ENCODE measurements at places on chromosomes 3 and 15.

DNA sequence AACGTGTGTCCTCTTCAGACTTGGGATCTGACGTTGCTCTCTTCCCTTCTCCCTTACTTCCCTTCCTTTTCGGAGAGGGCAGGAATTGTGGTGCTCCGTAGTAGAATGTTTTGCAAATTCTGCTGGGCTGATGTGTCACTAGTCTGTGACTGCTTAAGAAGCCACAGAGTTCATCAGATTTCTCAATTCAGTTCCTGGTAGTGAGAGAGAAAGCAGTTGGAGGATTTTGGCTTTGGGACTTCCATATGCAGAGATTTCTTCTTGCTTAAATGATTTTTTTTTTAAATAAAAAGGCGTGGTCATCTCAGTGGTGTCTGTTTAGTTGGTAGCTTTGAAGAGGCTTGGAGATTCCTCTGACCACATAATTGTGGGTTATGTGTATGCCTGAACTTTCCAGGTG lies 10.1 kb downstream of the CEMIP start:
- DNase-seq = no peak

DNA sequence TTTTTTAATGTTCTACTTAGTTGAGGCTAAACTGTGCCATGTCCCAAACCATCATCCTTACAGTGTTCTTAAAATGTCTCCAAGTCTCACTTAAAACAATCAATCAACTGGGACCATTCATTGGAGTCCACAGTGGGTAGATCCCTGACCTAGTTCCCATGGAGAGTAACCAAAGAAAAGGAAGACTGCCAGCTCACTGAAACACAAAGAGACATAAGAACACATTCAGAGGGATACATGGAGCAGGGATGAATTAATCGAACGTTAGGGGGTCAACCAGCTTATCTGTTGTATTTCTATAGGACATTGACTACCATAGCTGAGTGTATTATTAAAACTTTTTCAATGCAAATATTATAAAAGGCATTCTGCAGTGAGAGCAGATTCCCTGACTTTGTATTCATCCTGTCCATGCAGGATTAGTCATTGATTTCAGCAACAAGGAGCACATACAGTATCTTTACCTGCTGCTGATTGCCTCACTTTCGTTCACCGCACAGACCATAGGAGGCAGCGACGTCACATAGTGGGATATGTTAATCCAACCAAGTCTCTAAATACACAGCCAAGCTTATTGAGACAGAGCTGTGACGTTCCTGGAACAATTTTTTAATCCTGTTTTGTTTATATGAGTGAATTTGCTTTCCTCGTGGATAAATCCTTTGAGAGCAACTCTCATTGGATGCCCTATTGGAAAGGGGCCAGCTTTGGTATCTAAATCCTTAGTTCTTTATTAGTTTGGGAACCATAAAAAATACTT lies 364.9 kb upstream of the RBMS3 start:
- peak; percentile 31 for DNase-seq

- DNase-seq = no peak
Observed at GRCh38 chr15:60757273-60757672, 278.3 kb upstream of the ICE2 start.

- DNase-seq = no peak
Observed at GRCh38 chr15:74896316-74896715, 6.5 kb downstream of the MPI start.

DNA sequence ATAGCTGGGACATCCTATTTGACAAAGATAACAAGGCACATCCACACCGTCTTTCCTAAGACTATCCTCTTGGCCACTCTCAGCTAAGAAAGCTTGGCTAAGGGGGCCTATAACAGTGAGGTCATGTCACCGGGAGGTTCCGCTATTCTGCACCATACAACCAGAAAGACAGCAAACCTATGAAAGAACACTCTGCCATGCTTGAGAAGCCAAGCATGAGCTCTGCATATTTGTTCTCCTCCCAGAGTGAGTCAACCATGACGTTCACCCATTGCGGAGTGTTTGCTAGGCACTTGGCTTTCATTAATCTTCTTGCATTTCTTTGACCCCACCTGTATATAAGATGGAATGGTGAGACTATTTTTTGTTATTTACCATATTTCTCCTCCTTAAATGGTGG lies 141.2 kb downstream of the GMNC start:
- no peak for DNase-seq

DNA sequence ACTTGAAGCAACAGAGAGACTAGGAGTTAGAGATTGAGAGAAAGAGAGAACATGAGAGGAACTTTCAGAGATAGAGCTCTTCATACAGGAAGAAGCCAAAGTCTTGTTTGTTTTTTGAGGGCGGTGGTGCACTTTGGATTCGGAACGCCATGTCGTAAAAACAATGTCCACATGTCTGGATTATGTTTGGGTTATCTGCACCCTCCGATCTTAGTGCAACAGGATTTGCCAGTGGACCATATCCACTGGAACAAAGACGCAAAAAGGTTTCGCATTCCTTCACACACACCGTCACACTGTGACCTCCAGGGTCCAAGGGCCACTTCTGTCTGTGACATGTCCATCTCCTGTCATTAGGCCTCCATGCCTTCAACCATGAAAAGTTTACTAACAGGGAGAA lies 141.8 kb upstream of the ATP11B start:
- no peak for DNase-seq

DNA sequence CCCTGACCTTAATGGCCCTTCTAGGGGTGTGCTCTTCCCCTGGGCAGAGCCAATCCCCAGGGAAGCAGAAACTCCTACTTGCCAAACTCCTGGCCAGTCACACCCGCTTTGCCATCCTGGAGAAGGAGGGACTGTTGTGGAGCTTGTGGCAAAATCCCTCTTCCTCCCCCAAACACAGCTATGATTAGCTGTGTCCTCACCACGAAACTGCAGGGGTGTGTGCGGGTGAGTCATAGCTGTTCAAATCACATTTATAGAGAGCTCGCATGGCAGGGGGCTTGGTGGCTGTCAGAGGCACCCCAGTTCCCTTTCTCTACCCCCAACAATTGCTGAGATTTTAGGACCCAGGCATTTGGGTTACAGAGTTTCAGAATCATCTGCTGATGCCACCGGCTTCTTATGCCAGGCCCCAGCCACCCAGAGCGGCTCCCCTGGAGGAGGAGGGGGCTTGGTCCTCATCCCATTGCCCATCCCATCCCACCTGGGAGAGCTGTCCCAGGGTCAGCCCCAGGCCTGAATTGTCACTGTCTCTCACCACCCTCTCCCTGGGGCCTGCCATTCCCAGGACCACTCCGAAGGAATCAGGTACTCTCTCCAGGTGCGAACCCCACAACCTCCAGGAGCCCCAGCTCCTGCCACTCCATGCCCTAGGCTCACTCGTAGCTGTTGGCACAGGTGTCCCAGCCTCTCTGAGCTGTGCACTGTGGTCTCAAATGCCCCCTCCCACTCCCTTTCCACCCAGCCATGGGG lies 28.8 kb upstream of the MAGEF1 start:
- no peak for DNase-seq

DNA sequence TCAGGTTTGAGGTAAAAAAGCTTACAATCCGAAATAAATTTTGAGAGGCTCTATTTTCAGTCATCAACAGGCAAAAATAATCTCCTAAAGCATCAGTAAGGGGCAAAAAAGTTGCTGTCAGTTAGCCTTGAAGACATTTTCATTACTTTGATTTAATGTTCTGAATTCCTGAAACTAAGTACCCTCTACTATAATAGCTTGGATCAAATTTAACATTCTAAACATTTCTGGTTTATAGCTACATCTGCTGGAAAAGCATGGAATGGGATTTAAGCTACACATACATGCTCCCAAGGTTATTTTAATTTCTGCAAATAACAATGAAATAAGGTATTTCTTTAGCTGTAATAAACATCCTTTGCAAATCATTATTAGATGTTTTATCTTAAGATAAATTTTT lies 245.4 kb downstream of the ULK4 start:
- DNase-seq = no peak

DNA sequence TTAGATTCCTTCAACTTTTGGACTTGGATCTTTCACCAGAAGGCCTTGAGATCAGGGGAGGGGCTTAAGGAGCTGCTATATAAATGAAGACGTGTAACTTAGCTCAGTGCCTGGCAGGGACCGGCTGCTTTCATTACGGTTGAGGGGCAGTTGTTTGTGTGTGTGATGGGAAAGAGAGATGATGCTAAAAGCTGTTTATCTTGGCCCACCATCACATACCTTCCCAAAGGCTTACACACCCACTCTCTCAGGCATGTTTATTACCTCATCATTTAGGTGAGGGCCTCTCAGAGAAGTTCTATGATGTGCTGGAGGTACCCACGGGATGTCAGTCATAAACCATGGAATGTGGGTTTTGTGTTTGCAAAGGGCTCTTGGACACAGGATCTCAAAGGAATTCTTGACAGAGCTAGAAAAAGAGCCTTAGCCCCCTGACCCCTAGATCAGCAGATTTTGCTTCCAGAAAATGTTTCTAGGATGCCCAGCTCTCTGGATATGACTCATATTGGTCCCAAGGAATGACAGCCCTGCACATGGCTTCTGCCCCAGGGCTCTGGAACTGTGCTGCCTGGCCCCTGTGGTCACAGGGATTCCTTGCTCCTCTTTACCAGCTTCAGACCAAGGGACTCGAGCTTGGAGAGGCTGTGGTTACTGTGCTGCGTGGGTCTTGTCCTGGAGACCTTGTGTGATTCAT lies 15.9 kb upstream of the SMAD3 start:
- DNase-seq = no peak

DNA sequence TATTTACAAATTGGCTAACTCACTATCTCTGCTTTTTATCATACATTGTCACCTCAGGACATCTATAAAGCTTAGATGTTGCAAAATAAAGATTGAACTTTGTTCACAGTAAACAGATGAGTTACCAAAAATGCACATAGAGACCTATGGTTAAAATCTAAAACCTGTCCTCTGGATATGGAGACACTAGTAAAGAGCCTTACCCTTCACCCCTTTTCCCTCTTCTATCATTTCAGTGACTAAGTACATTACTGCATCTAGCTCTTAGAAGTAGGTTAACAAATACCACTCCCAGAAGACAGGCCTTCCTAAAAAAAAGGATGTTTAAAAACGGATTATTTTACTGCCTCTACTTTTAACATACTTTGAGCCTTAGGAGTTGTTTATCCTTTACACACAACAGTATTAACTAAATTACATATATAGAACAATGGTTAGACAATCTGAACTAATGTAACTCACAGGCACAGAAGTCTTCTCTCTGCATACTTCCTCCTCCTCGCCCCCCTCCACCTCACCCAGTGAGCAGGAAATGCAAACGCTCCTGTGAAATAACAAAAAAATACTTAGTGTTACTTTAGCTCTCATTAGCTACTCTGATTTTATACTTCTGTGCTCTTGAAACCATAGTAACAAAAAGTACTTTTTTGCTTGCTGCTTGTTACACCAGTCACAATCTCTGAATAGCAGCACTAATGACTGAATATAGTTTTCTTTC lies 23.3 kb downstream of the IREB2 start:
- no peak for DNase-seq

DNA sequence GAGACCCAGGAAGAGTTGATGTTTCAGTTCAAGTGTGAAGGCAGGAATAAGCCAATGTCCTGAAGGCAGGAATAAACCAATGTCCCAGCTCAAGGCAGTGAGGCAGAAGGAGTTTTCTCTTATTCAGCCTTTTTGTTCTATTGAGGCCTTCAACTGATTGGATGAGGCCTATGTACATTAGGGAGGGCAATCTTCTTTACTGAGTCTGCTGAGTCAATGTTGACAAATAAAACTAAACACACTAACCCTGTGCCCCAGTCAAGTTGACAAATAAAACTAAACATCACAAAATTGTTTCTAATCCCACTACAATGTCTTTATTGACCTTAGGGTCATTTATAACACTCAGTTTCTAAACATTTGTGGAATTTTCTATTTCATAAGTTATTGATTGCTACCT lies 100.0 kb downstream of the CACNA2D3 start:
- DNase-seq = no peak

- no peak for DNase-seq
Observed at GRCh38 chr3:177597311-177598096, 400.2 kb upstream of the TBL1XR1 start.

GRCh38 chr3:98361289-98361688 lies 7.6 kb downstream of the OR5K4 start:
- DNase-seq = no peak

DNA sequence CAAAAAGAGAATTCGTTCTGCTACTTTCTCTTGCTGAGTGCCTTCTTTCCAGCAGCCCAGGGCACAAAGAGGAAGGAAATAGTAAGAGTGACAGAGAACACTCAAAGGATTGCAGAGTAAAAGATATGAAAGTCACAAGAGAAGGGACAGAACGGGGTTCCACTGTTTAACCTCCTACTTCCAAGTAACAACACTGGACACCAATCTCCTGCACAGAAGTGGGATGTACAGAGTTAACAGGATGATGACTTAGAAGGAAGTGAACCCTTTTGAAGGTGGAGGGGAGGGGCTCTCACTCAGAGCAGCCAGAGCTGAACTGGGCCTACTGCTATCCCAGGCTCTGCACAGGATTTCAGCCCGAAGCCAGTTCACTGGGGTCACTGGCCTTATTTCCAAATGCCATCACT lies 130.1 kb upstream of the PRICKLE2 start:
- peak; percentile 21 for DNase-seq

- DNase-seq = no peak
Observed at GRCh38 chr3:118272991-118273390, 761.7 kb downstream of the IGSF11 start.

GRCh38 chr3:124229420-124229819 lies 237.5 kb upstream of the ROPN1 start:
- DNase-seq = no peak

GRCh38 chr3:120487191-120487650 lies 36.4 kb upstream of the FSTL1 start:
- no peak for DNase-seq

DNA sequence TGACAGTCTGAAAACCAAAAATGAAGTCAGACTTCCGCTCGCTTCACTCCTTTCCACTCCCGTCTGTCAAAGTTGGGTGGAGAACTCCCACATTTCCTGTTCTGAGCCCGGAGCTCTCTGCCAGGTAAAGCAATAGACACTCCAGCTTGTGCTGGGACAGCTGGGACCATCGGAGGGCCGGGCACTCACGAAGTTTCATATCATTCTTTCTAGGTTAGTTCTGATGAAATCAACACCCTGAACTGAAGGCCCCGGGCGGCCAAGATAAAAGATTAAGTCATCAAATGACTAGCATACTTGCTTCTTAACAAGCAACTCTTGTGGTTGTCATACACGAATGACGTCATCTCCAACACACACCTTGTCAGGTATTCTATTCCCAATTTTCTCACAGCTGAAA lies 42.1 kb downstream of the MAGI1 start:
- no peak for DNase-seq

DNA sequence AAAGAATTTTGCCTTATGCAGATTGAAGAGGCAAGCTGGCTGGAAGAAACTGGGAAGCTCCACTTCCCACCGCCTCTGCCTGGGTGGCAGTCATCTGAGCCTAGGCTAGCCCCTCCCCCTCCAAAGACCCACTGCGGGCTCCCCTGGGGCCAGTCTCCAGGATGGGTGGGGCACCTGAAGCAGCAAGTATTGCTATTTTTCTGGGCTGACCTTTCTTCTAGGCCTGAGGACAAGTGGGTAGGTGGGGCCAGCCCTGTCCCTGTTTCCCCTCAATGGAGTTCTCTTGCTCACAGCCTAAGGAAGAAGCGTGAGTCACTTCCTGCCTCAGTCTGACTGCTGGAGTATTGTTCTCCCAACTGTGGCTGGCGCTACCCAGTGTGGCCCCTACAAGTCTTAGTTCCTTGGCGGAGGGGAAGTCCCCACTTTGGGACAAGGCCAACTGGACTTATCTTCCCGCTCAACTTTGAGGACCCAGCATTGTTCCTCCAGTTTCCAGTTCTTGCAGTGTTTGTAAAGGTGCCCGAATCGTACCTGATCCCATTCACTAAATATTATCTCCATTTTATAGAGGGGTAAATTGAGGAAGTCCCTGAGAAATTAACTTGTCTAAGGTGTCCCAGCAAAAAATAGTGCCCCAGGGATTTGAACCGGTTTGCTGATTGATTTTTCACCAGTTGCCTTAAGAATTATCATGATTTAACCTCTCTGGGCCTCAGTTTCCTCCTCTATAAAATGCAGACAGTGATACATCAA lies 1.4 kb downstream of the FURIN start:
- peak; percentile 80 for DNase-seq
